ENCODE measurements at places on chromosomes 7 and 10.

DNA sequence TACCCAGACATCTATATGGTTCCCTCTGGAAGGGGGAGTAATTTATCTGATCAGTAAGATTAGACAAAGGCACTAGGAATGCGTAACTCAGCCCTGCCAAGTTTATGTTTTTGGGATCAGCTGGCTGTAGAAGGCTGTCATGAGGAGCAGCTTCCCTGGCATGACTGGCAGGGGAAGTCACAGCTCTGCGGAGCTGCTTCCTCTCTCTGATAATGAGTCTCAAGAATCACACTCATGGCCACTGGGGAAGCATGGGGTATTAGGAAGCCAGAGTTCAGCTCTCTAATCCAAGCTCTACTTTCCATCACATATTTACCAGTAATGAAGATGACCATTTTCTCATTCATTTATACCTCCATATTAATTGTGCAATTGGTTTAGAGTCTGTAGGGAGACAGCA is 758.9 kb downstream of the GRM8 start:
- DNase-seq = no peak

DNA sequence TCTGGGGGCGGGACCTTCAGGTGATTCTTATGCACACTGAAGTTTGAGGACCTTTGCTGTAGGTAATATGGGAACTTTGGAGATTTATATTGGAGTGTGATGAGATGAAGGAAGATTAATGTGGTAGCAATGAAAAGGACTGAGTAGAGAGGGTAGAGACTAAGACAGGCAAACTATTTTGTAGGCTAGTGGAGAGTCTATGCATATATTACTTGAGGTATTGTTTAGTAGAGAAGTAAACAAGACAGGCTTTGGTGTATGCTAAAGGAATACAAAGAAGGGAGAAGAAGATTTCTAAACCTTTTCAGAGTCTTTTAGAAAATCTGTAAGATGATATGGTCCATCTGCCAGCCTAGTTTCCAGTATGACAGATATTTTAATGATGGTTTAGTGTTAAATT is 129.1 kb downstream of the EXOC4 start:
- DNase-seq = no peak

- DNase-seq = no peak
These were observed 109.4 kb downstream of the ODAD2 start for GRCh38 chr10:27889518-27889917.

DNA sequence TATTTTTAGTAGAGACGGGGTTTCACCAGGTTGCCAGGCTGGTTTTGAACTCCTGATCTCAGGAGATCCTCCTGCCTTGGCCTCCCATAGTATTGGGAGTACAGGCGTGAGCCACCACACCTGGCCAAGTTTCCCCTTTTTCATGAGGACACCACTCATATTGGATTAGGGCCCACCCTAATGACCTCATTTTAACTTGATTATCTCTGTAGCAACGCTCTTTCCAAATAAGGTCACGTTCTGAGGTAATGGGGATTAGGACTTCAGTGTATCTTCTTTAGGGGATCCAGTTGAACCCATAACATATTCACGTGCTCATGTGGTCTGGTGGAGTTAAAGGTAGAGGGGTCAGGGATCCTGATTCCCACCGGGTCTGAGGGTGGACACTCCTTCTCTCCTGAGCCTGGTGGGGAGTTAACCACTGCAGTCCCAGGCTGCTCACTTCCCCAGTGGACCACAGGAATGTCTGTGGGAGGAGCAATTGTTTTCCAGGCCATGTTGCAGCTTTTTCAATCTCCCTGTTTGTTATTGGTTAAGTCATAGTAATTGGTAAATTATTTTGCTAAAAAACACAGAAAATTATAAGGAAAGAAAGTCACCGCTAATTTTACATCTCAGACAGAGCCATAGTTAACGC is 130.5 kb downstream of the GRK5 start:
- no peak for DNase-seq

DNA sequence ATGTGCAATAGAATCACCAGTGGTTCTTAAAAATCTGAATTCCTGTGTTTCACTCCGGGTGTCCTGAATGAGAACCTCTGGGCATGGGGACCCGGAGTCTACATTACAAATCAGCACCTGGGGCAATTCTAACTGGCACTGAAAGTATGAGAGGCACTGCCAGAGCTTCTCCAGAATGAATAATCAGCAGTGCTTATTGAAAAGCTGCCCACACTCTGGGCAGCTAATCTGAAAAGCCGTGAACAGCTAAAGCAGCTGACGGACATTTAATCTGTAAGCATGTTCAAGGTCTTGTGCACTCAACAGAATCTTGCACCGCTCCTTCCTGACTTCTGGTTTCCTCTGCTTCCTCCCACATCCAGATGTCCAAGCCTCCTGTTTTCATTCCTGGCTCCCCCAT is 113.3 kb upstream of the KIF5B start:
- no peak for DNase-seq

- no peak for DNase-seq
These were observed 33.8 kb downstream of the MAP3K8 start for GRCh38 chr10:30467651-30468338.

DNA sequence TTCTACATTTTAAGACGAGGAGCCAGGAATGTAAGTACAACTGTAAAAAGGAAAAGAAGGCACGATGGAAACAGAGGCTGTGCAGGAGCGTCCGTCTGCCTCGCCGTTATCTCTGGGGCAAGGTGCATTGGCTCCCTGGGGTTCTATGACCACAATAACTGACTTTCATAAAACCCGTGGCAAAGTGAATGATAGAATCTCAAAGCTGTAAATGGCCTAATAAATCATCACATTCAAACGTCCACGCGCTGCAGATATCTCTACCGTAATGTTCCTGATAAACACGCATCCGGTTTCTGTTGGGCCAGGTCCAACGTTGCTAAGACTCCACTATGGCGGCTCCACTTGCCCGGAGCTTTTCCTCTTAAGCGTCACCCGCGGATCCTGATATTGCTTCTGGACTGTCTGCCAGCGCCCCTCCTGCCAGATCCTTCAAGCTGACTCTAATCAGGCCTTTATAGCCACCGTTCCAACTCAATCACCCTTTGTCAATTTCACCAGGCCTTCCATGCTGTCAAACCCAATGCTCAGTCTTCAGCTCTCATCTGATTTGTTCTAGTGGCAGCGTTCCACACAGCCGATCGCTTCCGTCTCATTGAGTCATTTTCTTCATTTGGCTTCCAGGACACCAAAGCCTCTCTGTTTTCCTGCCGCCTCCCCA is 265.6 kb upstream of the FOXK1 start:
- DNase-seq = no peak

DNA sequence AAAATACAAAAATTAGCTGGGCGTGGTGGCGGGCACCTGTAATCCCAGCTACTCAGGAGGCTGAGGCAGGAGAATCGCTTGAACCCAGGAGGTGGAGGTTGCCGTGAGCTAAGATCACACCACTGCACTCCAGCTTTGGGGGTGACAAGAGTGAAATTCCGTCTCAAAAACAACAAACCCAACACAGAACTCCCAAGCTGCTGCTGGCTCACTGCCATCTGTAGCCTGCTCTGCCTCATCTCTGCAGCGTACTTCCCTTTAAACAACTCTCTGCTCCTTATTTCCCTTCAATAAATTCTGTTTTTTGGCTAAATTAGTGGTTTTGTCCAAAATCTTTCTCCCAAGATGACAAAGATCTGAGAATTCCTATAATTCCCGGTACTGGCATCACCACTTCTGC is 189.2 kb upstream of the GALNT17 start:
- no peak for DNase-seq

GRCh38 chr7:105675934-105676371 is 94.7 kb upstream of the EFCAB10 start:
- DNase-seq = no peak

DNA sequence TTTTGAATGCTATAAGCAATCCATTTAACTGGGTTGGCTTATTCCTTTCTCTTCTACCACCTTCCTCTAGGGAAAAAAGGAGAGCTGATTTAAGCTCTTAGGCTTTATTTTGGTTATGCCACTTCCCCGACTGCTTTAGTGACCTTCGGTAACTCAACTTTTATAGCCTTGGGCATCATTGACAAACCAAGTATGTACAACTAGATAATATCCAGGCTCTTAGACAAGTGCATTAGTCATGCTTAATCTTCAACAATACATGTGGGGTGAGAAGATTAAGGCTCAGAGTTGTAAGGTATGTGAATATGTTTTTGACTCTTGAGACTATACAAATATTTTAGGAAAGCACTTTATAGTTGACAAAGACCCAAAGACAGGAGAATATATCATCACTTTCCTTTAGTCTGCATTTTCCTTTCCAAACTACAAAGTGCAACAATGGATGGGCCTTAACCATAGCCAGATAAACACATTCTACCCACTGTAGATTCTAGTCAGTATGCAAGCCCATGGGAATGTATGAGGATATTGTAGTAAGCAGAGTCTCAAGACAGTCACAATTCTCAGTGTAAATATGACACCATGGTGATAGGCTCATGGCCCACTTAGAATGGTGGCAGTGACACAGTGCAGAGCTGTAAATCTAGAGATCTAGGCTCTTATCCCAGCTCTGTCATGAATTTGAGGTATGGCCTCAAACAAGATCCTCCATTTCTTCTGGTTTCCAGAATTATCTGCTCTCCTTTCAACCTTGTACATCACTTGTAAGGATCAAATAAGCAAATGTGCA is 1117.3 kb downstream of the SORCS3 start:
- DNase-seq = no peak

DNA sequence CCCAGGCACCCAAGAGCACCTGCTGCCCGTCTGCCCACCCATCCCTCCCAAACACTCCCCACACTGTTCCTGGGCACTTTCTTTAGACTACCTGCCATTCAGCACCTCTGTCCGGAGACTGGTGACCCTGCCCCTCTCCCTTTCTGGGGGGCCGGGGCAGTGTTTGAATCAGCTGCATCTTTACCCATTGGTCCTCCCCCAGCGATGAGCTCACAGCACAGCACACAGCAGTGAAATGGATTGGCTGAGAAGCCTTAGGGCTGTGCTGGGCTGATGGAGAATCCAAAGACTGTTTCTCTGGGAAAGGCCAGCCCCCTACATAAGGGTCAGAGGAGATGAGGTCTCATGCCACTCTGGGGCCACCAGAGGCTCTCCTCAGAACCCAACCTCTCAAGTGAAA is 40.2 kb downstream of the VWA2 start:
- DNase-seq = no peak

DNA sequence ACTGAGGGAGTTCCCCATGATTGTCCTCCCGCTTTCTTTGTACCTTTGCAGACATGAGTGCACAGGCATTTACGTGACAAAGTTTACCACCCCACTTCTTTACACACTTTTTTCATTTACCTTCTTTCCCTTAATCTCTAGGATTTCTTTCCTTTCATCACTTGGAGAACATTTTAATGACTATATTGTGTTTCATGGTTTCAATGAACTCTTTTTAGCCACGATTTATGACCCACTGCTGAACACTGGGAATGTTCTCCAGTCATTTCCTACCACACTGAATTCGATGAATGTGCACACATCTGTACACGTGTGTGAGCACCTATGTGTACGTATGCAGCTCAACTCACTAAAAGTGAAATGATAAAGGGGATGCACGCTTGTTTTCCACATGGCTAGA is 371.7 kb upstream of the IGFBP3 start:
- DNase-seq = no peak

DNA sequence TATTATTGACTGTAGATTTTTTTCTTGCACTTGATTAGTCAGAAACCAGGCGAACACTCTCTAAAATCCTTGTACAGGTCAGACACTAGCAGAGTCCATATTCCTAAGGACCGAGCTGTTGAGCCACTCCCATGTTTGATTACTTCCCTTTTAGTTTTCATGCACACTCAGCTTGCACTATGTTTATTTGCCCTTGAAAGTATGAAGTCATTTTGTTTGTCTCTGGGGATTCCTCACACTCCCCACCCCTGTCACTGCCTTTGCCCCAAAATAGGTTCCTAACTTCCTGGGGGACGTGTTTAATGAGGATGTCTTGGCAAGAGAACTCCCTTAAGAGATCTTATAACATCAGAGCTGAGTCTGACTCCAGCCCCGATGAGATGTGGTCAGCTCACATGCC is 182.1 kb downstream of the EVX1 start:
- DNase-seq = no peak

DNA sequence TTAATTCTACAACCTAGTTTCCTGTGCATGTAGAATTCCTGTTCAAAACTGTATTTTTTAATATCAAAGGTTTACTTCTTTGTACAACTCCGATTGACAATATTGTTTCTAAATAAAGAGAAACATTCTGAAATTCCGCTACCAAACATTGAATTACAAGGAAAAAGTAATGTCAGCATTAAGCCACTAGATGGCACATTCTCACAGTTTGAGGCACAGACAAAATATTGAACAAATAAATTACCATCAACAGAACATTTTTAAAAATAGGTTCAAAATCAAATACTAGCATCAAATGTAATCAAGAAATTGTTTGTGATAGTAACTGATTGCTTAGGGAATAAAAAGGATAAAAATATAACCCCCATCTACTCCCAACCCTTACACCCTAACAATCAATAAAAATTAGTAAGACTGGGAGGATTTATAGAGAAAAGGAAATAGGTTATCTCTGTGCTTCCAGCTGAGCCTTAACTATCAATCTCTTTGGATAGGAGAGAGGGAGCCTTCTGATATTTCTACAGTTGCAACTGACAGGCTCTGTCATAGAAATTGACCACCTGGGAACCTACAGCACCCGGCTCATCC is 86.6 kb upstream of the C7orf33 start:
- DNase-seq = no peak

DNA sequence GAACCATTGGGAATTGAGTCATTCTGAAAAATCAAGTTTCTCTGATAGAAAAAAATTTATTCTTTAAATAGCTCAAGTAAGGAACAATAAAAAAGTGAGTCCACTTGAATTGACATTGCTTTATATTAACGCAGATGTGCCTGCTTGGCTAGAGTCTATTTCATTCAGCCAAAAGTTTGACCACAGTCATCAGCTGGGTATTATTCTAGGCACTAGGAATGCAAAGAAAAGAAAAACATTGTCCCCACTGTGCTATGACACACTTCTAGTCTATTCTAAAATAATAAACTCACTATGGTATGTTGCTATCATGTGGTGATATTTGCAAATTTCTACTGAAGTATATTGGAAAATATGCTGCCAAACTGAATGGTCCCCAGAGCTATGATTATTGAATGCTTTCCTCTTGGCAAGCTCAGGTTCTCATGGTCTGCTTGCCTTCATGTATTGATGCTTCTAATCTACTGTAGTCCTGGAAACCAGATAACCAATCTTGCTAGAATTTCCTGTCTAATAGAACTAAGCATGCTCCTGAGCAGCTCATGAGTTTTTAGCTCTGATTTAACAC is 8.3 kb downstream of the SFRP4 start:
- no peak for DNase-seq

- DNase-seq = no peak
These were observed 2.7 kb upstream of the PAX4 start for GRCh38 chr7:127620406-127621233.

GRCh38 chr7:105003872-105004510 is 10.0 kb upstream of the KMT2E start:
- DNase-seq = no peak

DNA sequence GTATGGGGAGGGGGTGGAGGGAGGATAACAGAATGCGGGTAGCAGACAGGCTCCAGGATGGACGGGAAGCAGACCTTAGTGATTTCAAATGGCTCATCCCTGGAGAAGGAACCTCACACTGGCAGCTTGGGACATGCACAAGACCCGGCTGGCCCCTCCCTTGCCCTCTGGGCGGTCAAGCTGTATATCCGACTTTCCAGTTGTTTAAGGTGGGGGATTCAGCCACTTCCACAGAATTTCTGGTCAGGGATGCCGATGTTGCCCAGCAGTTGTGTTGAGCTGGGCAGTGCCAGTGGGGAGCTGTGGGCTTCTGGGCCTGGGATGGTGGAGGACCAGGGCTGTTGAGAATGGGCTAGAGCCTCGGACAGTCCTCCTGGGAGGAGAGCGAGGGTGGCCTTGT is 38.8 kb downstream of the GBX1 start:
- DNase-seq = no peak

All from ovary (tissue), 10 donors.